Testis (tissue), 5 donors: ENCODE measurements at places on chromosomes 13 and 19. TPM values are rescaled to one million over a fixed set of nuclear protein-coding genes. Genes with fewer than 3 reads are reported as not detected.

- H3K27me3 ChIP-seq = no peaks in the 10 kb centered on the region
- no peak overlapping the region for H3K27ac ChIP-seq
- no peak for DNase-seq
- no peaks in the 10 kb centered on the region for H3K36me3 ChIP-seq
- no peak overlapping the region for H3K4me3 ChIP-seq
- no peaks in the 10 kb centered on the region for H3K4me1 ChIP-seq
Measured at GRCh38 chr13:57825066-57825465, 193.5 kb downstream of the PCDH17 start.

DNA sequence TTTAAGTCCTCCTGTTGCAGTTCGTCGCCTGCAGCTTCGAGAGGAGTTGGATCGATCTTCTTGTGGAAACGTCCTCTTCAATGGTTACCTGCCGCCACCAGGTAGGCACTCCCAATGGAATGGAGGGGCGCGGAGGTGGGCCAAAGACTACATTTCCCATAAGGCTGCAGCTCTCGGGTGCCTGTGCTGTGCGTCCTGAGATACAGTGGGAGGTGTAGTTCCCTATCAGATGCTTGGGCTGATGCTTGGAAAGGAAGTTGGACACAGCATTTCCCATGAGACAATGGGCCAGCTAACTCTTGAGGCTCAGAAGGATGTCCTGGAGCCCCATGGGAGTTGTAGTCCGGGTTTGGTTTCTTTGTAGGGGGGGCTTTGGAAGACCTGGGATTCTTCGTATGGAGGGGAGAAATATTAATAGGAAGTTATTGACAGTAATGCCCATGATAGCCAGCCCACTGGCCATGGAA is 1.8 kb downstream of the SHKBP1 start:
- no peak overlapping the region for H3K4me3 ChIP-seq
- no peaks in the 10 kb centered on the region for H3K36me3 ChIP-seq
- no peak overlapping the region for H3K27ac ChIP-seq
- H3K4me1 ChIP-seq = no peaks in the 10 kb centered on the region
- no peaks in the 10 kb centered on the region for H3K27me3 ChIP-seq

Gene PSG4
- total RNA-seq = not detected

Gene ZNF578
- 18.0 TPM for total RNA-seq

- H3K36me3 ChIP-seq = no peaks in the 10 kb centered on the region
- no peak for DNase-seq
- H3K27me3 ChIP-seq = no peaks in the 10 kb centered on the region
- H3K4me3 ChIP-seq = no peak overlapping the region
- no peak overlapping the region for H3K27ac ChIP-seq
Measured at GRCh38 chr13:113880651-113881611, 17.1 kb upstream of the GAS6 start.

DNA sequence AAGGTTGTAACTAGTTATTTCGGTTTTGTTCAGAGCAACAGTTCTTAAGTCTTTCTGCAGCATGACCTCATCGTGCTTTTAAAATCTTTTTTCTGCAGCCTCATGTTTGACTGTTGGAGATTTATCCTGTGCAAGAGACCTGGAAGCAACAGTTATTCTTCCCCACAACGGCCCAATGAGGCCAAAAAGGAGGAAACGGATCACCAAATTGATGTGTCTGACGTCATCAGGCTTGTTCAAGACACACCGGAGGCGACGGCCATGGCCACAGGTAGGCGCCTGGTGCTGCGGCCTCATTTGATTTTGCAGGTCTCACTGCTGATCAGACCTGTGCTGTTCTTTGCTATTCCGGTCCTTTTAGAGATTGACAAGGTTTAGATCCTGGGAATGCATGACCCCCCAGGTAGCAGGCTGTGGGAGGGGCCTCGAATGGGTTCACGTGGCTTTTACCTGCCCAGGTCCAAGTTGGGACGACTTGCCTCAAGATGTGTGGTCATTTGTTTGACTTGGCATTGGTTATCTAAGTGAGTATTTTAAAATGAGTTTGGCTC is 66.8 kb upstream of the MCF2L start:
- no peaks in the 10 kb centered on the region for H3K4me1 ChIP-seq
- H3K36me3 ChIP-seq = no peaks in the 10 kb centered on the region
- H3K27me3 ChIP-seq = no peaks in the 10 kb centered on the region
- DNase-seq = no peak
- H3K27ac ChIP-seq = no peak overlapping the region

Gene CYP2F1
- 1.7 TPM for total RNA-seq

GRCh38 chr19:4304538-4305256 is at the start of gene FSD1:
TSS of gene FSD1 (plus strand) at chr19:4304598. CDS start at chr19:4304747, 149 bp downstream.
- H3K4me1 ChIP-seq = no peaks in the 10 kb centered on the region
- no peaks in the 10 kb centered on the region for H3K36me3 ChIP-seq
- H3K27ac ChIP-seq = no peak within 1 kb of the TSS
- DNase-seq = peak; percentile 43
- H3K27me3 ChIP-seq = no peaks in the 10 kb centered on the region
- H3K4me3 ChIP-seq = peak within 1 kb of the TSS; percentile 20

DNA sequence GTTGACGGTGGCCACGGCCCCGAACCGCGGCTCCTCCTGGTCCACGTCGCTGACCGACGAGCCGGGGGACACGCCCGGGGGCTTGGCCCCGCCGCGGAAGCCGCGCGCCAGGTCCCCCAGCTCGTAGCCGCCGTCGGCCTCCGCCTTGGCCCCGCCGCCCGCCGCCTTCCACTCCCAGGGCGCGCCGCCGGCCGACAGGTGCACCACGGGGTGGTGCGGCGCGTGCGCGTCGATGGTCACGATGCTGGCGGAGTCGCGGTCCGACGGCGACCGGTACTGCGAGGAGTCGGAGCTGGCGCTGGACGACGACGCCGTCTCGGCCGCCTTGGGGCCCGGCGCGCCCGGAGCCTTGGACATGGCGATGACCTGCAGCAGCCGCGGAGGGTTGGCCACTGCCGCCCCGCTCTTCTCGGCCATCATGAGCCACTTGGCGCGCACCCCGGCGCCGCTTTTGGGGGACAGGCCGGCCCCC is 9.0 kb downstream of the PLPPR3 start:
- no peaks in the 10 kb centered on the region for H3K4me1 ChIP-seq
- no peaks in the 10 kb centered on the region for H3K36me3 ChIP-seq
- H3K27ac ChIP-seq = no peak overlapping the region
- DNase-seq = no peak
- H3K27me3 ChIP-seq = no peaks in the 10 kb centered on the region

DNA sequence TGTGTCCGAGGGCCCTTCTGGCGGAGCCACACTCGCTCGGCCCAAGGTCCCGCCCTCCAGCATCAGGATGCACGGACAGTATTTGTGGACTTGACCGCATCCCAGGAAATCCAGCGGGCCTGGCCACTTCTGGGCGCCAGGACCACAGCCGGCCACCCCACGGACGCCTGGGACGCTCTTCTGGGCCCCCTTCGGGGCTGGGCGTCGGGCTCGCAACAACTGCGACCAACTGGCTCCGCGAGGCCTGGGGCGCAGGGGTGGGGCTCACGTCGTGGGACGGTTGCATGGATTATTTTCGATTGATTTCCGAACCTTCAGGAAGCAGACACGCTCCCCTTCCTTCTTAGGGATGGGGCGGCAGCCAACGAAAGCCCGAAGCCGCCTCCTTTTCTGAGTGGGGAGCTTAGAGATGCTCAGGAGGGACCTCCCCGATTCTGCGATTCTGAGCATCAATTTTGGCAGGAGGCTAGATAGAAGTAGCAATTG is 521 bp upstream of the NUP58 start:
- peaks cover 6% of the 10 kb centered on the region for H3K4me1 ChIP-seq
- H3K27ac ChIP-seq = peak overlapping the region; percentile 97

DNA sequence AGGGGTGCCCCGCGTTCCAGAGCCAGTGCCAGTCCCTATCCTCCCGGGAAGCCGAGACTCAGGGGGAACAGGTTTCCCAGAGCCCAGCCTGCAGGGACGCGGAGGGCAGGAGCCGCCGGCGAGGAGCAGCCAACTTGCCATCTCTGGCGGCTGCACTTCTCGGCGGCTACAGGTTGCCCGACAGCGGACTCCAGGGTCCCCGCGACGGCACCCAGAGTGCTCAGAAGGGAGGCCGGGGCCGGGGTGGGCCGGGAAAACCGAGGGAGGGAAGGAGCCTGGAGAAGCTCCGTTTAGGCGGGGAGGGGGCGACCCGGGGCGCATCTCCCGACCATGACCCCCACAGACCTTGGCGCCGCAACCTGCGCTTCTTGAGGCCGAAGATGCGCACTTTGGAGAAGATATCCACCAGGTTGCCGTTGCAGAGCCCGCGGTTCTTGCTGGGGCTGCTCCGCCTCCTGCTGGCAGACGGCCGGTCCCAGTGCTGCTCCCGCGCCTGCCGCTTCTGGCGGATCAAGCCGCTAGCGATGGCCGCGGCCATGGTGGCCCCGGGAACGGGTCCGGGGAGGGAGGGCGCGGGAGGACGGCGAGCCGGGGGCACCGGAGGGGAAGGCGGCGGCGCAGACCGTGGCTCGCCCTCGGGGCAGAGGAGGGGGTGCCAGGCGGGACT is 463.8 kb downstream of the ITGBL1 start:
- H3K4me1 ChIP-seq = peaks cover 3% of the 10 kb centered on the region
- H3K27ac ChIP-seq = no peak overlapping the region
- peaks cover 6% of the 10 kb centered on the region for H3K27me3 ChIP-seq
- peak; percentile 47 for DNase-seq

DNA sequence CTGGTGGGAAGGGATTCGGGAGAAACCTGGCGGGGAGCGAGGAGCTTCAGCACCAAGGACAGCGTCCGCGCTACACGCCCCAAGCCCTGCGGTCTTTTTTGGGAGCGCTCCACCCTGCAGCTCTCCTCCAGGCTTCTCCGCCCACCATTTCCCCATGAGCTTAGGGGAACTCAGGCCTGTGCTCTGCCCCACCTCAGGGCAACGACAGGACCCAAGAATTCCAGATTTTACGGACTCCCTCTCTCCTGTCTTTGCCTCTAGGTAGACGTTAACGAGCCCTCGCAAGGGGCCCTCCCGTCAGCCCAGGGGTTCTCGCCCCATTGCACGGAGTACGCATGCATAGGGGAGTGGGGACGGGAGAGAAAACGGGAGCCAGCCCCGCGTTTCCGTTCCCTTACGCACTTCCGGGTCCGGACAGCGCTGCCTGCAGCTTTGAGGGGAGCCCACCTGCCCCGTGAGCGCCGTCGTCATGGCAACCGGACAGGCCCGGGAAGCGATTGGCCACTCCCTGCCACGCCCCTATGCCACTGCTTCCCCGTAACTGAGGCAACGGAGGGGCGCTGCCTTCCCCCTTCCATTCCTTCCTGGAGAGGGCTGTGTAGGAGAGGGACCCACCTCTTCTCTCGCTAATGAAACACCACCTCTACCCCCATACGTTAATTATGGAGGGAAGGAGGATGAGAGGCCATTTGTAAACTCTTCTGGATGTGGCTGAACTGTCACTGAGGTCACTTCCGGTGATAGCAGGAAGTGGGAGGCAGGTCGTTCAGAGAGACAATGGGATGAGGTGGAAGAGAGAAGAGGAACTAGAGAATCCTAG is 20.8 kb downstream of the NOVA2 start:
- H3K27ac ChIP-seq = no peak overlapping the region
- no peaks in the 10 kb centered on the region for H3K36me3 ChIP-seq
- DNase-seq = peak; percentile 86
- no peaks in the 10 kb centered on the region for H3K27me3 ChIP-seq
- H3K4me1 ChIP-seq = peaks cover 3% of the 10 kb centered on the region
- peak overlapping the region; percentile 10 for H3K4me3 ChIP-seq

DNA sequence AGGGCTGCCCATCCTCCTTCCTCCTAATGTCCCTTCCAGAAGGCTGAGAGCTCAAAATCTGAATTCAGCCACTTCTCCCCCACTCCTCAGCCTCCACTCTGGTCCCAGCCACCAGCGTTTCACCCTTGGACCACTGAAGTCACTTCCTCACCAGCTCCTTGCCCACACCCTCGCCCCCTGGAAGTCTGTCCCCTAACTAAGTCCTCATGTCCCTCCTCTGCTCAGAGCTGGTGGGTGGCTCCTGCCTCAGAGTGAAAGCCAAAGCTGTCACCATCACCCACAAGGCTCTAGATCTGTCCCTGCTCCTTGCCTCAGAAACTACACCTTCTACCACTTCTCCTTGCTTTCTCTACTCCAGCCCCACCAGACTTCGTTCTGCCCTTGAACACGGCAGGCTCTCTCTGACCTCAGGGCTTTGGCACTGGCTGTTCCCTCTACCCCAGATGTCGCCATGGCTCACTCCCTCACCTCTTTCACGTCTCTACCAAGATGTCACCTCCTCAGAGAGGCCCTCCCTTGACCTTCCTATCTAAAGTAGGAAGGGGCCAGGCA is 1.7 kb downstream of the ERCC1 start:
- H3K27me3 ChIP-seq = no peaks in the 10 kb centered on the region
- no peak overlapping the region for H3K4me3 ChIP-seq
- DNase-seq = no peak
- H3K36me3 ChIP-seq = no peaks in the 10 kb centered on the region
- H3K4me1 ChIP-seq = peaks cover 16% of the 10 kb centered on the region

- no peaks in the 10 kb centered on the region for H3K27me3 ChIP-seq
- H3K36me3 ChIP-seq = no peaks in the 10 kb centered on the region
- no peaks in the 10 kb centered on the region for H3K4me1 ChIP-seq
- no peak for DNase-seq
Measured at GRCh38 chr13:38530492-38530891, 156.4 kb upstream of the FREM2 start.
